NCI-H748 treated with DMSO at 0.1 percent for 48 hours (cell line): ENCODE measurements at places on chromosomes 7 and 10.

DNA sequence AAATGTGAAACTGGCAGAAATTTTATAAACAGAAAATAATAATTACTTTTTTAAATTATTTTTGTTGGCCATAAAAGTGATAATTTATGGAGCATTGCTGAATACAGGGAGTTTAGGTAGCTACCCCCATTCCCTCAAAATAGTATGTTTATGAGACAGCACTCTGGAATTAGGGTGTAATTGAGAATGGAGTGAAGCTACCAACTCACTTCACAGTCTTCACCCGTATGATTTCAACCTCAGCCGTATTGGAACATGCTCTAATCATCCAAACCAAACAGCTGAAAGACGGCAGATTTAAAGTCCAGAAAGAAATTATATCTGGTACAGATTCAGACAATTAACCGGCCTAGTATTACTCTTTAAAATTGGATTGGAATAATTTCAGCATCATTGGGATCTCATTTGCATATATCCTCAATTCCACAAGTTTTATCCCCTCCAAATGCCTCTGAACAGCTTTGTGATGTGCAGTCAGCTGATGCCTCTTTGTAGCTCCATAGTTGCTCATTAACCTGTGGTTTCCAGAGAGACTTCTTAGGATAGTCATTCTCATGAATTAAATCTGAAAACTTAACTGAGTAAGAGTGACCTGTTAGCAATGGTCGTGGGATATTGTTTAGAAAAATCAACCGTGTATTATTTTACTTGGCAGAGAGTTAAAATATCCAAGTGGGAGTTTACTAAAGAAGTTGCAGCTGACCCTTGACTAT, 59.1 kb upstream of the GJD4 start:
- no peak for DNase-seq

DNA sequence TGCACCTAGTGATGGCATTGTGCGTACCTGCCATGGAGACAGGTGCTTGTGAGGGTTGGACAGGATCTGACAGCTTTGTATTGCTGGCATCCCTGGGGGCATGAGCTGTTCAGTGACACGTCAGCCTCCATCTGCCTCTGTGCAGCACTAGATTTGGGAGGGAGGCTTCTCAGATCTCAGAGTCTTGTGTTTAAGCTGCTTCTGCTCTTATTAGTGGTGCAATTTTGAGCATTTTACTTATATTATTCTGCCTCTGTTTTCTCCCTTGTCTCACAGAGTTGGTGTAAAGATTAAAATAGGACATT, 5.1 kb downstream of the ARHGAP22 start:
- DNase-seq = no peak

GRCh38 chr10:33986016-33986415, 651.5 kb upstream of the NRP1 start:
- no peak for DNase-seq

DNA sequence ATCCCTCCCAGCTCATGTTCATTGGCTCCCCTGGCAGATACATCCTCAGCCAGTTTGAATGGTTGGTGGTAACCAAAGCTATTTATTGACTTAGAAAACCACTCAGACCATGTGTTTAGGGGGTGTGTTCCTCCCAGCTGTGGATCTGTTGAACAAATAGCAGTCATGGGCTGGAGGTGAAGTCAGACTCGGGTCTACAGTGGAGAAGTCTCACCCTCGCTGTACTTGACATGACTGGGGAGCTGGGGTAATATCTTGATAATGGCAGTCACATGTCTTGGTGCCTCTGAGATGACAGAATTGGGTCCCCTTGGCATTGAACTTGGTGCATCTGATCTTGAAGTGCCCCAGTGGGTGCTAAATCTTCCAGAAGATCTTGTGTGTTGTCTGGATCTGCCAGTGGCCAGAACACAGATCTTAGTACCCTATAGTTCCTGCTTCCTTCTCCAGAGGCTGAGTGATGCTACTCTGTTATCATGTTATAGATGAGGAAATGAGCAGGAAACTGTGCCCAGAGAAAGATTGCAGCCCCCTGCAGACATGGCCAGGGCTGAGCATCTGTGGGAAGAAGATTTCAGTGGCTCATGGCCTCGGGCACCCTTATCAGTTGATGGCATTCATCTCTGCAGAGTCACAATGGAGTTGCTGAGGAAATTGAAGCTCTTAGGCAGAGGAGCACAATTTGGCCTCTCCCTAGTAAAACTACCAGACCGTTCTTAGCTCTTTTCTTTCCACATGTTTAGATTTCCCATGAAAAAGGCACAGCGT, 50.4 kb downstream of the ADRA2A start:
- no peak for DNase-seq

- no peak for DNase-seq
These were observed 108.0 kb downstream of the GRK5 start for GRCh38 chr10:119315128-119316001.

DNA sequence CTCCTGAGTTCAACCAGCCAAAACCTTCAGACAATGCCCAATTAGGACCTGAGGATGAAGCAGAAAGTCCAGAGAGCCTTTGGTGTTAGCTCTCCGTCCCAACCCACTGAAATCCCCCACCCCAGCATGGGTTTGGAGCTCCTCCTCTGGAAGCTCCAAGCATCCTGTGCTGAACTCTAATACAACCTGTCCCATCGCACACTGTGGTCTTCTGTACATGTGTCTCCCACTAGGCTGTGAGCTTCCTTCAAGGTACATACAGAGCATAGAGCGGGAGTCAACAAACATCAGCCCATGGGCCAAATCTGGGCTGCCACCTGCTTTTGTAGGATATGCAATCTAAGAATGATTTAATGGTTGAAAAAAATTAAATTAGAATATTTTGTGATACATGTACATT, 166.5 kb downstream of the LSM5 start:
- no peak for DNase-seq

- no peak for DNase-seq
These were observed 11.4 kb upstream of the SCART1 start for GRCh38 chr10:133442191-133442966.

DNA sequence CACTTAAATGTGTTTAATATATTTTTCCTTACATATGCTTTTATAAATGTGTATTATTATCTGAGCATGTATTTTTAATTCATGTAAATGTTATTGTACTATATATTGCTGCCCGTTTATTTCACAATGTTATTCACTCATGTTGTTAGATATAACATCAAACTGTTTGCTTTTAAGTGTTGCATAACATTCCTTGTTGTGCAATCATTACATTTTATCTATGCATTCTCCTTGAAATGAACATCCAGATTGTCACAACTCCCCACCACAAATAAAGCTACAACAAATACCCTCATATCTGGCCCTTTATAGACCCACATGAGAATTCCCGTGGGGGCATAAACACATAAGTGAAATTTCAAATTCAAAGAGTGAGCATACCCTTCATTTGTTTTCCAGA, 264.2 kb downstream of the HPSE2 start:
- DNase-seq = no peak

GRCh38 chr7:37977243-37977642, 56.8 kb downstream of the EPDR1 start:
- no peak for DNase-seq

DNA sequence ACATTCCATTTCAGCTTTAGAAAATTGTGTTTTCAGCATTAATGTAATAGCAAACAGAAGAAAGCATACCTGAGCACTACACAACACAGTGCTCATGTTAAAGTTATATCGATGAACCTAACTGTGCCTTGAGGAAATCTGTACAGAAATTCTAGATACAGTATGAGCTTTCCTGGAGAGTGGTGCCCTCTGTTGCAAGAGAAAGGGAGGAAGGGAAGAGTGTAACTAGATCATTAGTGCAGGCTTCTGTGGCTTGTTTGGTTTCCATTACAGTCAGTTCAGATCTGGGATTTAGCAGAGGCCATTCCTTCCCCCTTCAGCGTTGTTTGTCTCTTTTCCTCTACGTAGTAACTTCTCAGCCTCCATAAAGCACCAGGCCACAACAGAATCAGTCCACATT, 139.7 kb downstream of the HTR7 start:
- no peak for DNase-seq

DNA sequence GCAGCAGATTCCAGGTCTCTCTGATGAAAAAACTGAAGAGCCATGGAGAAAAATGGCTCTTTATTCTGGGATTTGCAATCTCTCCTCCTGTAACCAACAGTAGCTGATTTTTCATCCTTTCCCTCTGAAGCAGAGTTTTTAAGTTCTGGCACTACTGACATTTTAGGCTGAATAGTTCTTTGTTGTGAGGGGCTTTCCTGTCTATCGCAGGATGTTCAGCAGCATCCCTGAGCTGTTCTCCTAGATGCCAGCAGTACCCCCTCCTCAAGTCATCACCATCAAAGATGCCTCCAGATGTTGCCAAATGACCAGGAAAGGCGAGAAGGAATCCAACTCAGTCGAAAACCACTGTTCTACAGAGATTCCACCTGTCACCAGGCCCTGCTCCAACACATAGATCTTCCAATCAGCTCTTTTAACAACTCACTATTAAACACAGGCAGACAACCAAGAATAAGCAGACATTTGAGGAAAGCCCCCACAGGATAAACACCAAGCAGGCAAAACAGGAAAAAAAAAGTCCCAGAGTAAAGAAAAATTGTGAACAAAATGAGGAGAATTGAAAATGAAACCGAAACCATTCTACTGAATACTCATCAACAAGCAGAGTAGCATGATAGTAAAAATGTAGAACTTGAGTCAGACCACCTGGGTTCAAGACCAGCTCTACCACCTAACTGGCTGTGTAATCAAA, 124.8 kb downstream of the MPP7 start:
- DNase-seq = no peak

GRCh38 chr10:17915181-17915580, 36.5 kb upstream of the SLC39A12 start:
- no peak for DNase-seq

GRCh38 chr10:79938728-79939406, 10.0 kb downstream of the SFTPD start:
- DNase-seq = no peak

- no peak for DNase-seq
These were observed 1.5 kb downstream of the CWF19L1 start for GRCh38 chr10:100265821-100266485.

DNA sequence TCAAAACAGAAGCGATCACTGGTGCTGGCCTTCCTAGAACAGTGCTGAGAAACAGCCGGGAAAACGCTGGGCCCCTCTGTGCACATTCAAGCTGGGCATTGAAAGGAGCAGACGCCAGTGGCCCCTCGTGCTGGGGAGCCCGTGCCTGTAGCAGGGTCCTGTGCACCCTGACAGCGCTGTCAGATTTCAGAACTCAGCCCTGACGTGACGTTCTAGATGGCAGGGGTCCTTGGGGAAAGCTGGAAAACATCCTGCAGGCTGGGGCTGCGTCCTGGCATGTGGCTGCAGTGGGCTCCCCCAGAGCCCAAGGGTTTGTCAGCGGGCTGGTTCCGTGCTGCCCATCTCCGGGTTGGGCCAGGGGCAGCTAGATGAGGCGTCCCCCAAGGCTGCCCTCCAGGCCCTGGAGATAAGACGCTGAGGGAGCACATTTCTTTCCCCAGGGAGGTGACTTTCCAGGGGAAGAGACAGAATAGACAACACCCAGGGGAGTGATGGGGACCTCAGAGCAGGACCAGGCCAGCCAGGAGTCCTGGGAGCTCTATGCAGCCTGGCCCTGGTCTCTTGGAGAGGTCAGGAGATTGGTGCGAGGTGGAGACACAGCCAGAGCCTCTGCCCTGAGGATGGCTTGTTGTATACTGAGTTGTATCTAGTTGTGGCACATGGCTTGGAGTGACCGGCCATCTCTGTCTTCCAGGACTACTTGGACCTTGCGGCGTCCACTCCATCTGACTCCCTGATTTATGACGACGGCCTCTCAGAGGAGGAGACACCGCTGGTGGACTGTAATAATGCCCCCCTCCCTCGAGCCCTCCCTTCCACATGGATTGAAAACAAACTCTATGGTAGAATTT, 12.1 kb upstream of the CSGALNACT2 start:
- no peak for DNase-seq

- DNase-seq = no peak
These were observed 192.4 kb downstream of the MAD1L1 start for GRCh38 chr7:2040201-2040892.
